ENCODE measurements at places on chromosomes 16 and 17. TPM values are rescaled to one million over a fixed set of nuclear protein-coding genes. Genes with fewer than 3 reads are reported as not detected.
A peak's percentile ranks its signal among the peaks of the same experiment; 100 is the strongest.

DNA sequence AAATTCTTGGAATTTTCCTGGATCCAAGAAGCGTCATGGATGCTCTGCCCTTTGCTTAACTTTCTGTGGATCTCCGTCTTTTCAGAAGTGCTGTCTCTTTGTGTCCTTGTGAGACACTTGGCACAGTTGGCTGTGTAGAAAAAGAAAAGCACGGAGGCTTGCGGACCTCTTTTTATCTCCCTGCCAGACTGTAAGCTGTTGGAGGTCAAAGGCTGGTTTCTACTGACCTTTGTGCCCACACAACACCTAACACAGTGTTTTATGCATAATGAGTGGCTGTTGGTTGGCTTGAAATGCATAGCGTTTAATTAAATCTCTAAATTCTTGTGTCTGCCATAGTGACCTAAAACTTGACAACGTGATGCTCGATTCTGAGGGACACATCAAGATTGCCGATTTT, 75.7 kb upstream of the CACNG3 start:
- no peak for DNase-seq
- no peak overlapping the region for H3K27ac ChIP-seq
- H3K36me3 ChIP-seq: no peaks in the 10 kb centered on the region
- no peak overlapping the region for H3K4me3 ChIP-seq

- peaks cover 11% of the 10 kb centered on the region for H3K27me3 ChIP-seq
- H3K4me1 ChIP-seq: peaks cover 6% of the 10 kb centered on the region
- no peaks in the 10 kb centered on the region for H3K36me3 ChIP-seq
- H3K27ac ChIP-seq: no peak overlapping the region
- peak; percentile 67 for DNase-seq
Measured at GRCh38 chr17:8832711-8833352, 33.7 kb upstream of the MFSD6L start.

DNA sequence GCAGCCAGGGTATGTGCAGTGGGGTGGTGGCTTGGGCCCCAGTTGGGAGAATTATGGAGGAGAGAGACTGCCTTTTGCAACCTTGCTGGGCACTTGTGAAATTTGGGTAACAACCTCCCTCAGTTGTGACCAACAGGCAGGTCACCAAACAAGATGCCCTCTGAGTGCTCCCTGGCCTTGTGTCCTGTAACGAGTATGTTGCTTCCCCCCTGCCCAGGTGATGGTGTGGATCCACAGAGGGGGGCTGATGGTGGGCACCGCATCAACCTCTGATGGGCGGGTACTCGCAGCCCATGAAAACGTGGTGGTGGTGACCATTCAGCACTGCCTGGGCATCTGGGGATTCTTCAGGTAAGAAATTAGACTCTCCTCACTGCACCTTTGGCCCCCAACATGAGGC, 74.3 kb downstream of the SLC6A2 start:
- no peaks in the 10 kb centered on the region for H3K36me3 ChIP-seq
- H3K4me3 ChIP-seq: no peak overlapping the region
- peaks cover 35% of the 10 kb centered on the region for H3K27me3 ChIP-seq
- DNase-seq: no peak
- H3K27ac ChIP-seq: no peak overlapping the region
- H3K4me1 ChIP-seq: no peaks in the 10 kb centered on the region

DNA sequence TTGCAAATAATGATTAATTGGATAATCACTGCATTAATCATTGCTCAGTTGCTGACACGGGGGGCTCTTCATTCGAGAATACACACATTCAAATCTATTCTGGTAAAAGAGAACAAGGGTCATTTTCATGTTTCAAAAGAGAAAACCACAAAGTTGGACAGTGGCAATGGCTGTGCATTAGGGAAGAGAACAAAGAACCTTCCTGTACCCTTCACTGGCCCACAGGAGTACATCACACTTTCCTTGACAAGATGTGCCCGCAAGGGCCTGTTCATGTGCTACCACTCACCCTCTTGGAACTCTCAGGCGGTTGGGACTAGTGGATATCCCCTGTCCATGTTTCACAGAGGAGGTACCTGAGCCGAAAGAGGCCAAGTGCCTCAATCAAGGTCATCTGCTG, 223.2 kb downstream of the ZFHX3 start:
- H3K36me3 ChIP-seq: peaks cover 18% of the 10 kb centered on the region
- no peak for DNase-seq
- no peak overlapping the region for H3K27ac ChIP-seq
- H3K4me3 ChIP-seq: no peak overlapping the region
- peaks cover 26% of the 10 kb centered on the region for H3K4me1 ChIP-seq

CEMP1 gene
- 0.74 TPM for total RNA-seq
